ENCODE measurements at places on chromosomes 1 and 21. TPM values are rescaled to one million over a fixed set of nuclear protein-coding genes. Genes with fewer than 3 reads are reported as not detected.

GABRD gene
- not detected for total RNA-seq

HUNK gene
- 0.15 TPM for total RNA-seq

LRRC8C gene
- 45.0 TPM for total RNA-seq

VAV3 gene
- 1.2 TPM for total RNA-seq

TRIM17 gene
- 0.99 TPM for total RNA-seq

PAQR6 gene
- 7.3 TPM for total RNA-seq

FCRL6 gene
- not detected for total RNA-seq
